ENCODE measurements at places on chromosomes 2 and 18.

DNA sequence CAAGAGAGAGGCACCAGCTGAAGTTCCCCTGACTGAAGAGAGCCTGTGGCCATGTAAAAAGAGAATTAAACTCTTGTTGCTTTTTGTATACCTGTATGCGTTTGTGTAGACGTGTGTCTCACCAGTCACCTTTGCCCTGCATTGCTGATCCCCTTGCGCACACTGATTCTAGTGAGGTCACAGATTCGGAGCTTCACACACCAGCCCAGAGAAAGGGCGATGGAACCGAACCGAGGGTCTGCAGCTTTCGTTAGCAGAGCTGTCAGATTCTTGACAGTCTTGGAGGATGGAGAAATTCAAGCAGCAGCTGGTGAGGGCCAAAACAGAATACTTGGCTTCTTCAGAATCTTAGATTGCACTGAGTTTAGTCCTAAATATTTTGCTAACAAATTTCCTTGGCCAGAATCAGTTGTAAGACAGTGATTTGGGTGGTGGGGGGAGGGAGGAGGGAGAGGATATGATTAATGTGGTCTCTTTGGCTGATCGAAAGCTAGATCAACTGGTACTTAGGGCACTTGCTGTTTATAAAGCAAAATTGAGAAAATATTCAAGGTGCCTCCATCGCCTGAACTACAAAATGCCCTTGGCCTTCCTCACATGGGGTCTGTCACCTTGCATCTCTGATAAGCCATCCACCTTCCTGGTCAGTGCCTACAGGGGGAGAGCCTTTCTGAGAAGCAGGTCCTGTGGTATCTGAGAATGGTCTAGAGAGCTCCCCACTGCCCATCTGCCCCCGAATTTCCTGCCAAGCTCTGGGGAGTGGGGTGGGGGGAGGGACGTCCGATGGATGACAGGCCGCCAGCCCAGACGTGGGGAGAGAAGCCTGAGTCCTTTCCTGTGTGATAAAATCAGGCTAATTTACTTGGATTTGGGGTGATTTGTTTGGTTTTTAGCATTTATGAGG lies 123.5 kb downstream of the CABLES1 start:
- no peak for DNase-seq

DNA sequence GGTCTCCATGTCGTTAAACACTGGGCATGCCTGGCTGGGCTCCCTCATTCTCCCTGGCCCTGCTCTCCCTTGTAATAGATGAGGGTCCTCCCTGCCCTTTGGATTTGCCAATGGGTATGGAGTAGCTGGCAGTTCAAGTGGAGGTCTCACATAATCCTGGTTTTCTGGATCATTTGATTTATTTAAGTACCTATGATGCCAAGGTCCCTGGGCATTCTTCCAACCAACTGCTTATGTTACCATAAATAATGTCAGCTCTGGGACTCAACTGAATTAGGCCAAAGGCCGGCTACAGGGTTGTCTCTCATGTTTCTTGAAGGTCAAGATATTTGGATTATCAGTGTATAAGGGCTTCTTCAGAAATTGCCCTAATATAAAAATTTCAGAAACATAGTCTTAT lies 104.9 kb upstream of the LYPD6 start:
- DNase-seq = no peak

GRCh38 chr18:58069099-58069498 lies 25.1 kb downstream of the NEDD4L start:
- DNase-seq = no peak

GRCh38 chr2:28313220-28313784 lies 79.4 kb upstream of the FOSL2 start:
- no peak for DNase-seq

GRCh38 chr2:129061069-129061768 lies 742.6 kb upstream of the HS6ST1 start:
- no peak for DNase-seq

- DNase-seq = no peak
These were observed 106.1 kb downstream of the DSEL start for GRCh38 chr18:67410075-67411070.

Measured in NCI-H2081 (cell line).